ENCODE measurements at places on chromosomes 2 and 18.

- no peak for DNase-seq
Observed at GRCh38 chr2:132669908-132670495, at the start of gene LYPD1. Gene LYPD1 (minus strand): TSS chr2:132670205. CDS start chr2:132669932, 273 bp downstream.

DNA sequence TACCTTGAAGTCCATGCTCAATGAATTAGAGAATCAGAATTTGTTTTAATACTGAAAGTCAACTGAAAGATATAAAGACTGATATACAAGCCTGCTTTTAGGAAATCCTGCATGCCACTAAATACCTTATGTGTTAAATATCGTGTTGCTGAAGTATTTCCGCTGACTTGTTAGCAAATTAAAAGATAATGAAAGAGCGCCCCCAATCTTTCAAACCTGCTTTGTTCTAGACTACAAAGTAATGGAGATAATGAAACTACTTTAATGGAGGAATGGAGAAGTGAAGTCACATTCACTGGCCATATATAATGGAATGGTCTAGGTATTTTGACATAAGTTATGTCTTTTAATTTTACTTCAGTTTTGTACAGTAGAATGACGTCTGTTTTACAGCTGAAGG is 95.7 kb downstream of the ASXL3 start:
- DNase-seq: no peak

DNA sequence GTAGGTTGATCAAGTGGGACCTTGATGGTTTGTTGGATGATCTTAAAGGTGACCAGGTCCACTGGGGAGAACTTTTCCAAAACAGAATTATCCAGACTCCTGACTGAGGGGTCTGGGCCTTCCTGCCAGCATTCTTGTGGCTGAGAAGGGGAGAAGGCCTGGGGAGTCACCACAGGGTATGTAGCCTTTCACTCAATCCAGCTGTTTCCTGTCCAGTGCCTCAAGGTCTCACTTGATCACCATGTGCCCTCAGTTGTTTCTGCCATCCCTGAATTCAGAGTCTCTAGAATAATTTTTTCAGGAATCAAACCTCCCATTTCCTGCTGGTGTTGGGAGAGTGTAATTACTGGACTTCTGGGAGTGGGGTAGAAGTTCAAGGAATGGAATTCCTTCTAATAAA is 54.4 kb upstream of the TANC1 start:
- DNase-seq: no peak

DNA sequence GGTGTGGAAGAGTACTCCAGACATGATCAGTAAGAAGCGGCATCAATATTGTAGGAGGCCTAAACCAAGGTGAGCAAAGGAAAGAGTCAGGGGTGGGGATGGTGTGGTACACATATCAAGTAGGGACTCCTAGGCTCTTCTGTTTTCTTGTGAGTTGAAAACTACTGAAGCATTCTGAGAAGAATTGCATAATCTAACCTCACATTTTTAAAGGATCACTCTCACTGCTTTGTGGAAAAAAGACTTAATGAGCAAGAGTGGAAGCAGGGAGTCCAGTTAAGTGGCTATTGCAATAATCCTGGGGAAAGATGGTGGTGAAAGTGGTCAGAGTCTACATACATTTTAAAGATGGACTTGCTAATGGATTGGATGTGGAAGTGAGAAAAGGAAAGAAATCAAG is 899.5 kb upstream of the FAM98A start:
- no peak for DNase-seq

- DNase-seq: no peak
Observed at GRCh38 chr18:939166-939565, 34.5 kb downstream of the ADCYAP1 start.

DNA sequence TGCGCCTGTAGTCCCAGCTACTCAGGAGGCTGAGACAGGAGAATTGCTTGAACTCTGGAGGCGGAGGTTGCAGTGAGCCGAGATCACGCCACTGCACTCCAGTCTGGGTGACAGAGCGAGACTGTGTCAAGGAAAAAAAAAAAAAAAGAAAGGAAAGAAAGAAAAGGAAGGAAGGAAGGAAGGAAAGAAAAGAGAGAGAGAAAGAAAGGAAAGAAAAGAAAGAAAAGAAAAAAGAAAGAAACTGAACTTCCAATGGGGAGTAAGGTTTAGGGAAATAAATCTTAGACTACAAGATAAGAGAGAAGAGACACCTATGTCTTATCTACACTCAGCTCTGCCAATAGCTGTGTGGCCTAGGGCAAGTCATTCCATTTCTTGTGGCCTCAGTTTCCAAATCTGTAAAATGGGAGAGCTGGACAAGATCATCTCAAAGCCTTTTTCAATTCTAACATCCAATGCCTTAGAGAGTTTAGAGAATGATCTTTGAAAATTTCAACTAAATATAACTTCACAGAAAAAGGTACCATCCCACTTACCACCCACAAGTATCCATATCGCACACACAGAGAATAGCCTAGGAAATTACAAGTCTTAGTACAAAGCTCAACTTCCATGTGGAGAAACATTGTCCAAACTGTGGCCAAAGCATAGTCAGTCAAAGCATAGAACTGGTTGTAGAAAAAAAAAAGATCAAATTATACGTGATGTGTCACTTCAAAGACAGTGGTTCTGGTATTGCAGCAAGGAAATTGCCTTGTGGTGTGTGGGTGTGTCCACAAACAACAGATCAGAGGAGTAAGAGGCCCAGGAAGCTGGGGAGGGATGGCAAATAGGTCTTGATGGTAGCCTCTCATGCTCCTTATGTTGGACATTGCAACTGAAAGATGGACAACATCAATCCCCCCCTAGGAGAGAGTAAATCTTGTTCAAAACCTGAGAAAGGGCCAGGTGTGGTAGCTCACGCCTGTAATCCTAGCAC is 42.4 kb downstream of the SLC14A2 start:
- DNase-seq: no peak

DNA sequence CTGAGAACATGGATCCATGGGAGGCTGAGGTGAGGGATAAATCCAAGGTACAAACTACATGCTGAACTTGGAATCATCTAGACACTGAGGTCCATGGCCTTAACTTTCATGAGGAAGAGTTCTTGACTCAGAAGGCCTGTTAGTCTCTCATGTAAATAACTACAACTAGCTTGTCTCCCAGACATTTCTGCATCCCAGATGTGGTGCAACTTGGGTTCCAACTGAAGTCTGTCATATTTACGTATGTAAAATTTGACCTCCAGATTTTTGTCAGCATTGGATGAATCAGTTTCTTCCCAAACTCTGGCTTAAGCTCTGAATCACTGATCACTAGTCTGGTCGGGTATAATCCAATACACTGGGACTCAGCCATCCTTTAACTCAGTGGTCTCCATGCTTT is 306.9 kb downstream of the PDE11A start:
- DNase-seq: no peak

GRCh38 chr2:176493909-176494308 is 224.7 kb downstream of the MTX2 start:
- DNase-seq: no peak

DNA sequence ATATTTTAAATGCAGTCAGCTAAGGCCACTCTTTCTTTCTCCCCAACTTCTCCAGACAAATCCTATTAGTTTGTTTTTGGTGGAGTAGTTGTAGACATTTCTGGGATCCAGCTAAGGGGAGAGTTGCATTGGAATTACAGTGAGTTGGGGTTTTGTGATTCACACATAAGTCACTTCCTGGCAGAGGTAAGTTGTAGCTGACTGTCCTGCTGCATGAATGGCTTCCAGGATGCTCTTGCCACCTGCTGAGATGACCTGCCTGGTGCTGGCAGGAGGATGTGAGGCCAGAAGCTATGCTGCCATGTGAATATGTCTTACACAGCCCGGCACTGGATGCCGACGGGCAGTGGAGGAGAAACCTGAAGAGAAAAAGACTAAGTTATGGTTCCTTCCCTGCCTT is 243.7 kb downstream of the TDRD15 start:
- no peak for DNase-seq

GRCh38 chr2:105262651-105263091 is 21.1 kb downstream of the GPR45 start:
- no peak for DNase-seq

- no peak for DNase-seq
Observed at GRCh38 chr18:56815926-56816325, 164.8 kb downstream of the WDR7 start.

All from activated CD4-positive, alpha-beta T cell treated with anti-CD3 and anti-CD28 coated beads, Interleukin-2, amount 50 U/mL, for 48 hours (primary cell).